ENCODE measurements at places on chromosomes 5 and 9.

- no peak for DNase-seq
Observed at GRCh38 chr9:86340356-86341006, 13.7 kb downstream of the TUT7 start.

DNA sequence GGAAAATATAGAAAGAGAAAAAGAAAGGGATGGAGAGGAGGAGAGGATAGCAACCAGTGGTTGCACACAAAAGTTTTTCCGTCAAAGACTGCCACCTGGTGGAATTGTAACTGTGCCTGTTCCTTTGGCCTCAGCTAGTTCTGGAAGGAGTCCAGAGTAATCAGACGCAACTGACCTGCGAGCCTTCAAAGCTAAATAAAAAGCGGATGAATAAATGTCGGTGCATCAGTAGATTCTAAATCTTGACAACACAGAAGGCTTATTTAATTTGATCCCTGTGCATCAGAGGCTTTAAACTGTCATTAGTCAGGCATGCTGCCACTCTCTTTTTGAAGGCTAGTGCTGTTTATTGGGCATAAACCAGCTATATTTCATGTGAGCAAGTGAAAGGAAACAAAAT is 132.9 kb upstream of the ACO1 start:
- DNase-seq, result no peak

- DNase-seq, result no peak
Observed at GRCh38 chr5:82749461-82749820, 327.8 kb downstream of the TMEM167A start.

DNA sequence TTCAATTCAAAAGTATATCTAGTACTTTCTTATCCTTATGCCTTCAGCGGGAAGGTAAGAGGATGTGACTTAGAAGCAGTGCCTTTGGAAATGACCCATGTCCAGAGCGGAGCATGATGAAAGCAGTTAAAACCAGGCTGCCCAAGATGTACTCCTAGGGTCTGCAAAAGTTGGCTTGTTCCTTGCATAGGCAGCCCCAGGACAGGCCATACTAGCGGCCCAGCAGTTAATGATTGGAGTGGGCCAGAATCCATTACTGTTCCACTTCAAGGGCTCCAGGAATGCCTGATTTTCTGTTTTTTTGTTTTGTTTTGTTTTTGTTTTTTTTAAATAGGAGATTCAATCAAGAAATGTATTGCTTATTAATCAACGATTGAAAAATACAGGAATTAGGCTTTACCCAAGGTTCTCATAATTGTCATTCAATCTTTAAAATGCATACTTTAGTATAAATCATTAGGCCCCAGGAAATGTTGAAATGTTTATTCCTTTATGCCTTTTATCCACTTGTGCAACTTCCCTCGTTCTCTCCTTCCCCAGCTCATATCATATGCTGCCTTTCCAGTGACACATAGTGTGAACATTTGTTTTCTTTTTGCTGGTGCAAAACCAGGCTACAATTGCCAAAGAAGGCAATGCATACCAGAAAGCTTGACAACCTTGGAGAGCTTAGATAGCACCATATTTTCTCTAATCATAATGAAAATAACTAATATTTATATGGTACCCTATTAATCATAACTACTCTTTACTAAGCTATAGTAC is 190.8 kb downstream of the ARHGEF28 start:
- DNase-seq, result no peak

DNA sequence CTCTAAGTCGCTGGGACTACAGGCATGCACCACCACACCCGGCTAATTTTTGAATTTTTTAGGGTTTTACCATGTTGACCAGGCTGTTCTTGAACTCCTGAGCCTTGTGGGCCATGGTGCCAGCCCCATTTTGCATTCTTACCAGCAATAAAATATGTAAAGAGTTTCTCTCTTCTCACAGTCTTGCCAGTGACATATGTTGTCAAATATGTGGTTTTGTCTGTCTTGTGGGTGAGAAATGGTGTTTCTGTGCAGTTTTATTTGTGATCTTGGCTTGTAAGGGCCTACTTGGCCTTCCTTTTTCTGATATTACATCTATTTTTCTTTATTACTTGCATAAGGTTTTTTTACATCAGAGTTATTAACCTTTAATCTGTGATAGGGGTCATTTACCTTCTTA is 47.1 kb downstream of the SPIN1 start:
- DNase-seq, result no peak

DNA sequence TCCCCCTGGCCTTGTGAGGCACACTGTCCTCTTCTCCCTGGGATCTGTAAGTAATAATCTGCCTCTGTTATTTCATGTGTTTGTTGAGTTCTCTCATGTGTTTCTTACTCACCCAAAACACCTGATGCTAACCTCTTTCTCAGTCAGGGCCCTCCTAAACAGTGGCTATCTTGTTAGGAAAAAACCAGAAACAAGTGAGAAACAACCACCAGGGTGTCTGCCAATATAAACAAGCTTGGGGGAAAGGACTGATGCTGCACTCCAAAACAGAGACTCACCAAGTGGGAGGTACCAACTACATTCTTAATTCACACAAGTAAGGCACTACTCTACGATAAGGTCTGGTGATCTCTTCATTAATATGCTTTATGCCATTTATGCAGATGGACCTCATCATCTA is 564.4 kb downstream of the SEMA5A start:
- DNase-seq, result no peak

- DNase-seq, result no peak
Observed at GRCh38 chr5:81826128-81826527, 75.2 kb upstream of the SSBP2 start.

DNA sequence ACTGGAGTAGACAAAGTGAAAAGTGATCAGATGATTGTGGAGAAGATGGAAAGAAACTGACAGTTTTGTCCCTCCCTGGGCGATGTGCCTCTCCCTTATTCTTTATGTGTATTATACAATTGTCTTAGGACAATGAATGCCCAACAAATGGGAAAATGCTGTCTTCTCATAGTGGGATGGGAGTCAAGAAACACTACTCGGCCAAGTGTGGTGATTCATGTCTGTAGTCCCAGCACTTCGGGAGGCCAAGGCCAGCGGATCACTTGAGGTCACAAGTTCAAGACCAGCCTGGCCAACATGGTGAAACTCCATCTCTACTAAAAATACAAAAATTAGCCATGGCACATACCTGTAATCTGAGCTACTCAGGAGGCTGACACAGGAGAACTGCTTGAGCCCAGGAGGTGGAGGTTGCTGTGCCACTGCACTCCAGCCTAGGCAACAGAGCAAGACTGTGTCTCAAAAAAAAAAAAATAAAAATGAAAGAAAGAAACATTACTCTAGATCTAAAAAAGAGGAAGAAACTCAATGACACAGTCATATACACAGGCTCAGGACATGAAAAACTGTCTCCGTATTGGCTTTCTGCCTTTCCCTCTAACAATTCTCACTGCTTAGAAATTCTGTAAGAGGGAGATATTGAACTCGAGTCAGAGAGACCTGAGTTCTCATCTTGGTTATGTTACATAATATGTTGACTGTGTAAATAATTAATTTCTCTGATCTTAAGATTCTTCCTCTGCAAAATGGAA is 67.9 kb upstream of the TARS1 start:
- DNase-seq, result no peak

DNA sequence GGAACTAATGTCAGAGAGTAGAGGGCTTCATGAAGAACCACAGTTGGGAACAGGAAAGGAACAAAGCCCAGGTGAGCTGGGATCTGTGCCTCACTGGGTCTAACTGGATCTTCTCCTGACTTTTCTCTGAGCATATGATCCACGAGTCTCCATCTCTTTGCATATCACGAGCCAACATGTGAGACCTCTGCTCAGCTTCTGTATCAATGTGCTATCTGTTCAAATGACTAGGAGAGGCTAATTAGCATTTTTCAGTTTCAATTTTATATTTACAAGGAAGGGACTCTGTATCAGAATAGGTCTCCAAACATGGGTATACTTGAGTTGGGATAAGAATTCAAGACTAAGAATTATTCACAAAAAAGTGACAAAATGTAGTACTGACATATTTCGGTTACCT is 73.8 kb upstream of the SGCD start:
- no peak for DNase-seq

DNA sequence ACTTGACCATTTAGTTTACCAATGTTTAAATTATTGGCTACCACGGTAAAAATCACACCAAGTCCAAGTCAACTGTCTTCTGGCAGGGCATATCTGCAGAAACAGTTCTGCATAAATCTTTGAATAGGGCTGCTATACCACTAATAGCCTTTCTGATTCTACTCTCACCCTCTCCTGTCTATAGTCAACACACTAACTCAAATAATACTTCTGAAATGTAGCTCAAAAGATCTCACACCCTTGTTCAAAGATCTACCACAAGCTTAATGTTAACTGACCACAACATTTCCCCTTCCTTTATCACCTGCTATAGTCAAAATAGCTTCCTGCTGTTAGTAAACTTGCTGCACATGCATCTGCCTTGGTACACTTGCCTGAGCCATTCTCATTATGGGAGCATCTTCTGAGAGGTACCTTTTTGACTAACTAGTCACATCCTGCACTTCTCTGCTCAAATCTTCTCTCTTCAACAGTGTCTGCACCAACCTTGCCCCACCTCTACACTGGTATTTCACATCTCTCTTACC is 319.4 kb downstream of the CDH10 start:
- DNase-seq, result no peak

GRCh38 chr9:92342825-92343488 is 17.2 kb downstream of the CENPP start:
- DNase-seq, result no peak

DNA sequence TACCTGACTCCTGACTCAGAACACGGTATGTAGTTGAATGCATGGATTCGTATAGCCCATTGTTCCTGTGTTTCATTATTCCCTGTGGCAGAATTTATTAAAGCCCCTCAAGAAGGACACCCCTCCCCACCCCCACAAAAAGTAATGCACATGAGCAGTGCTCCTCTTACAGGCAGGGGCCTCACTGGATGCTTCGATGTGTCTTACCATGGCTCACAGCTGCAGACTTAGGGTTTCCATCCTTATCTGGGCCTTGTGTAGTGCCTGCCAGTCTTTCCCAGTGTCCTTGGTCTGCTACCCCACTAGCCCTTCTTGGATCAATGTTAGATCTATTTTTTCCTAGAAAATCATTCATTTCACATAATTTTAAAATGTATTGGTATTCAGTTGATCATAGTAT is 14.9 kb downstream of the EXOSC3 start:
- DNase-seq, result no peak

- no peak for DNase-seq
Observed at GRCh38 chr5:147686421-147686820, 96.1 kb downstream of the JAKMIP2 start.

- no peak for DNase-seq
Observed at GRCh38 chr9:119938871-119939270, 569.6 kb upstream of the BRINP1 start.

DNA sequence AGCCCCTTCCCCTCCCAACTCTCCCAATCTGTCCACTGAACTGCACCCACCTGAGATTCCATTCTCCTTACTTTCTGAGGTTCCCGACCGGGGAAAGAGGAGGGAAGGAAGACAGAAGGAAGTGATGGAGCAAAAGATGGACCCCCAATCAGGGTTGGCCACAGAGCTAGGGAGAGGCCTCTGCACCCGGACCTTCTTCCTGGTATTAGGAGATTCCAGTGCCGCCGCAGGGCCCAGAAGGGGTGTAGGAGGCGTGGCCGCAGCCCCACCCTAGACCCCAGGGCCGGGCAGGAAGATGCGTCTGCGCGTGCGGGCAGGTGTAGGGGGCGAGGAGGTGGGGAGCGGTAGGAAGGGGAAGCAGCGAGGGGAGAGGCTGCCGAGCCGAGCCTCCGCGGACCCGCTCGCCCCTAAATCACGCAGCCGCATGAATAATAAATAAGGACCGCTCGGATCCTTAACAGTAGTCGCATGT is 104.2 kb upstream of the MVB12B start:
- DNase-seq, result no peak

DNA sequence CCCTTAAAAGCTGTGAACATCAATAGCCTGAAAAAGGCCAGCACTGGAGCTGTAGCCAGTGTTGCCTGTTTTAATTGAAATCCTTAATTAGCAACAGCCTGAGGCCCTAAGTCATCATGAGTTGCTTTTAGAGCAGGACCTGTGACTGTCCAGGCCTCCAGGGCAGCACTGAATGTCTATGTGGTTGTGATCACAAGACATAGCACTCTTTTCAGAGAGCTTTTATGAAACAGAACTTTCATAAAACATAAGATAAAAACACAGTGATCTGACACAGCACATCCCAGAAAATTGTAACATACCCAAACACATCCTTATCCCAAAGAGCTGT is 85.5 kb upstream of the MYO10 start:
- no peak for DNase-seq

- no peak for DNase-seq
Observed at GRCh38 chr9:91303741-91304415, 57.8 kb downstream of the AUH start.

GRCh38 chr9:100443781-100444768 is 17.1 kb downstream of the MSANTD3 start:
- no peak for DNase-seq

DNA sequence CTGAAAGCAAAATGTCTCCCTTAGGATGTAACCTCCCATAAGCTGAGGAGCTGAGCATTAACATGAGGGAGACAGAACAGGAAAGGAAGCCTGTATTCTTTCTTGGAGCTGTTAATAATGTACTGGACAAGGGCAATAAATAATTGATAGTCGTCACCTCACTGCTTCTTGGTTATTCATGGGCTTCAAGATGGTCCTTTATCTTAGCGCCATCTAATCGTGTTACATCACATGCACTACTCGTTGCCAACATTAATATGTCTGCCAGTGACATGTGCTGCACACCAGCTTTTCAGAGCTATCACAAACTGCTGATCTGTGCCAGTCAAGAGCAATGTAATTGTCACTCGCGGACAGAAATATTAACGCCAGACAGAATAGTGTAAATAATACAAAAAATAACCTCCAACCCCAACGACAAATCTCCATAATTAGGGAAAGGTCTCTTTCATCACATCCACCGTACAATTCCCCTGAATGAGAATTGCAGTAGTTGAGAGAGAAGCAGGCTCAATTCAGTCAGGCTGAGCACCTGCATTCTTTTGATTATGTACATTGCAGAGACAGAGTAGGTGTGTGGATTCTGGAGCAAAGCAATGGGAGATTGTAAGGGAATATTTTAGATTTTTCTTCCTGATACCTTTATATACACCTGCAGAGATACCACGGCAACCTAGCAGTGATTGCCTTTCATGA is 267.1 kb downstream of the SPATA31D1 start:
- no peak for DNase-seq

DNA sequence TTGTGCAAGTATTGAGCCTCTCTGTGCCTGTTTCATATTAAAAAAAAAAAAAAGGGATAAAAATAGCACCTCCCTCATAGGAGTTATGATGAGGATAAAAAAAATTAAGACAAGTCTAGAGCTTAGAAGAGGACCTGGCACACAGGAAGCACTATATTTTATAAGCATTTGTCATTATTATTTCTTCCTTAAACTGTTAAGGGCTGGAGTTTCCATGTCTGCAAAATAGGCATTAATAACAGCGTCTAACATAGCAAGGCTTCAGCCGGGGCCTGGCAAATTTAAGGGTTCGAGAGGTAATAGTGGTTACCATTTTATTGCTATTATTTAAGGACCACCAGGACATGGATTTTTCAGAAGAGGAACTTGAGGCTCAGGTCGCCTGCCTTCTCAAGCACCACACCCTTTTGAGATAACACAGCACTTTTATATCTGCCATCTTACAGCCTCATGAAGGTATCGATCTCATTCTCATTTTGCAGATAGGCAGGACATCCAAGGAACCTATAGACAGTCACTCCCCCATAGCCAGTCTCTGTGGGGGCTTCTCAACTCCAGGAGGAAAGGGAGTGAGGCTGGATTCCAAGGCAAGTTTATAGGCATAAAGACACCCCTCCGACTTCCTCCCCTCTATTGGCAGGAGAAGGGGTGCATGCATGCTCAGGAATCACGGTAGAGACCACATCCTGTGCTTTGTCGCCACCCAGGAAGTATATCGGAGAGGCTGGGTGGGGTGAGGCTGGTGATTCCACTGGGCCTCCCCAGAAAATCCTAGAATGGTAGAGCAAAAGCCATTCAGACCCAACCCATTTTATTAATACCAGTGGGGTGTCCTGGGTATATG is 2.4 kb downstream of the ANXA6 start:
- no peak for DNase-seq
